Astrocyte (in vitro differentiated cells and primary cell): ENCODE measurements at places on chromosomes 11 and 22. TPM values are rescaled to one million over a fixed set of nuclear protein-coding genes. Genes with fewer than 3 reads are reported as not detected.
A peak's percentile ranks its signal among the peaks of the same experiment; 100 is the strongest.

The SYT13 gene
- total RNA-seq: 0.50 and 1.4 TPM in 2 replicates

The PHOX2A gene
- 0.36 TPM in 1 of 2 replicates, not detected in the other for total RNA-seq

- H3K4me3 ChIP-seq: no peak overlapping the region
- H3K27me3 ChIP-seq: no peaks in the 10 kb centered on the region
- DNase-seq: peak; percentile 12
- no peak overlapping the region for H3K27ac ChIP-seq
Observed at GRCh38 chr11:112396076-112396475, 135.4 kb upstream of the PLET1 start.

GRCh38 chr22:49433717-49434611 lies 393.7 kb downstream of the BRD1 start:
- no peak for DNase-seq
- no peaks in the 10 kb centered on the region for H3K36me3 ChIP-seq
- no peaks in the 10 kb centered on the region for H3K4me1 ChIP-seq
- no peaks in the 10 kb centered on the region for H3K27me3 ChIP-seq
- H3K4me3 ChIP-seq: no peak overlapping the region

- no peaks in the 10 kb centered on the region for H3K27me3 ChIP-seq
- H3K4me3 ChIP-seq: no peak overlapping the region
- peak; percentile 59 for DNase-seq
- H3K27ac ChIP-seq: no peak overlapping the region
- peaks cover 13% of the 10 kb centered on the region for H3K4me1 ChIP-seq
Observed at GRCh38 chr11:58919561-58919960, 19.7 kb upstream of the GLYATL1 start.
